ENCODE measurements at places on chromosomes 4 and X.

GRCh38 chr4:62814510-62815047, 1594.7 kb downstream of the TECRL start:
- DNase-seq: no peak

GRCh38 chr4:67035501-67035900, 509.8 kb downstream of the CENPC start:
- no peak for DNase-seq

GRCh38 chrX:56795309-56795868, 66.3 kb downstream of the NBDY start:
- no peak for DNase-seq

DNA sequence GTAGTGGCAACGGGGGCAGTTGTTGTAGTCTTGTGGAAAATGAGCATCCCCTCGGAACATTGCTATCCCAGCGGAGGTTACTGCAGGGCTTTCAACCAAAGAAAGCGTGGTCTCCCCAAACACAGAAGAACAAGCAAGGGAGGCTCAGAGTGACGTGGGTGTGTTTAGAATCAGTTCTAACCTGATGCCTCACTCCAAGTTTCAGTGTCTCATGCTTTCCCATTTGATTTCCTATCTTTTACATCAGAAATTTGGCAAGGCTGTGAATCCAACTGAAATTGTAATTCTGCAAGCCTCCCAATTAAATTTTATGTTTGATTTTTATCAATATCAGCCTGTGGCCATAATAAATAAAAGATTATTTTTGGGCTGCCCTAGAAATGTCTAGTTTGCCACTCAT, 156.1 kb upstream of the LNX1 start:
- DNase-seq: no peak

DNA sequence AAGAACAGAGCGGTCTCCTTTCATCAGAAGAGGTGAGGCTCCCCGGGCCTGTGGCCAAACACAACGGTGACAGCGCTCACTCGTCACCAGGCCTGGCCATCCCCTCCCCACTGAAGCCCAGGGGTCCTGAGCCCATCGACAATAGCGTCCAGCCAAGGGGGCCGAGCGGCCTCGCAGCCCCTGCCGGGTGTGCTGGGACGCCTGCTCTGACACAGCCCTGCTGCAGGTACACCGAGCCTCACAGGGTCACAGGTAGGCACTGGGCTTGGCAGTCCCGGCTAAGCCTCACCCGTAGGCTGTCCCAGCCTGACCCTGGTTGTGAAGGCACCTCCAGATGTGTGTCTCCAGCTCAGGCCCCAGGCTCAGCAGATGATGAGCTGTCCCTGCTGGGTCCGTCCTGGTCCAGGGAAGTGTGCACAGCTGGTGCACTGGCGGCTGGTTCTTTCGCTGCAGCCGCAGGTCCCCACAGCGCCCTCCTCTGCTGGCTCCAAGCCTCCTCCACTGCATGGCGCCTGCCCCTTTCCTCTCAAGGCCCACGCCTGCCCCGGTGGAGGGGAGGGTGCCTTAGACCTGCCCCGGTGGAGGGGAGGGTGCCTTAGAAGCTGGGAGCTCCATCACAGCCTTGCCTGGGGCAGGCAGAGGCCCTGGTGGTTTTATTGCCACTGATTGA, 21.5 kb downstream of the UVSSA start:
- peak; percentile 26 for DNase-seq

DNA sequence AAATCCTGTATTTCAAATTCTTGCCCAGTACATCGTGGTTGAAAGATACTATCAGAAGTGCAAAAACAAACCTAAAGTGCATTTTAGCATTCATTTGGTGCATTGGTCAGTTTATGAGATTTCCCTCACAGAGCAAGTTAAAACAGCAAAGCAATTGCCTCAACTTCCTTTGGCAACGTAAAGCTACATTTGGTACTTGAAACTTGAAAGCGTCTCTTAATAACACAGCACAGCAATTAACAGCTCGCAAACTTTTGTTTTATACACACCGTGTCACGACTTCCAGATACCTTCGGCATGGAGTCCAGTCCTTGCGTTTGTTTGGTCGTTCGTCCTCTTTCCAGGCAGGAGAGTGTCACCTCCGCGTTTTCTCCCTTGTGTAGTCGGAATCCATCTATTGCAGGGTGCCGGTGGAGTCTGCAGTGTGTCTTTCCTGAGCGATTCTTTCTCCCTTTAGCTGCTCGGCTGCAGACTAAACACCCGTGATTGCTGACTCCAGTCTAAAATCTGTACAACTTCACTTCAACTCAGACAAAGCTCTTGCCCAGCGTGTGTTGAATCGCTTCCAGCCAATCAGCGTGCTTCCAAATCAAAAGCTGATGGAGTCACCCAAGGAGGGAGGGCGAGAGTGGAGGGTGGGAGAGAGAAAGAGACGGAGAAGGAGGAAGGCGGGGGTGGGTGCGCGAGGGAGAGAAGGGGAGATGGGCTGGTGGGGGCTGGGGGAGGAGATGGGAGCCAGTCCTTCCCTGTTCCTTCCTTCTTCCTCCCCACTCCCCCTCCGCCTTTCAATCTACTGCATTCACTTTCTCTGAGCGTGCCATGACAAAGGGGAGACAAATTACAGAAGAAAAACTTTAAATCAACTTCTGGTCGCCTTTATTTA, at the start of gene PCDH18:
Gene PCDH18 (minus strand): TSS at position 509 of the 883 bp plus-strand sequence. CDS start 406 bp downstream, at position 103.
- no peak for DNase-seq

DNA sequence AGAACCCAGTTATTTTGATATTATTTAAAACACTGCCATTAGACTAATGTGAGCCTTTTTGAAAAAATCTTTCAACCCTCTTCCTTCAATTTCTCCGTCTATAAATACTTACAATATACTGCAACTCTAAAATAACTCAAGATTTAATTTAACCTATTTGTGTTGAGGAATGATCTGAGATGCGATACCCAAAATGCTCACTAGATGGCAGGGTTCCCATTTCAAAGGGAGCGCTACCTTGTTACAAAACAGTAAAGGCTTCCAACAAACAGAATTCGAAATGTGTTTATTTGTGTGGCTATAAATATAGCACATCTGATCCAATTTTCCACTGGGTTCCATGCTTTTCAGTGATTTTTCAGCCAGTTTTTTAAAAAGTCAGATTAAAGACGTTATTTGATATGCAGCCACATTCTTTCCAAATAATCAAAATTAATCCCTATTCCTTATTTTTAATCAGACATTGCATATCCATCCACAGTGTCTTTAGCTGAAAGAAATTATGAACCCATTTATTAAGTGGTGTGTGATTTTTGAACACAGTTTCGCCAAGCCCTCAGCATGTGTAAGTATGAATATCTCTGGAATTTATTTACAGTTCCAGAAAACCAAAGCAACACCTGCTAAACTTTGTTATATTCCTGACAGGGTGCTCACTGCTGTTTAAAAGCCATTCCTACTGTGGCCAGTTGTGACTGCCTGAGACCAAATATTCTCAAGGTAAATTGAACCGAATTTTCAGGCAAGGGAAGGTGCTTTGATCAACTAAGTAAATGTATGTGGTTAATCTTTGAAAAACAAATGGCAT, 668.0 kb upstream of the LCORL start:
- DNase-seq: peak; percentile 49

GRCh38 chrX:150446995-150447394, 83.9 kb downstream of the MAMLD1 start:
- no peak for DNase-seq

DNA sequence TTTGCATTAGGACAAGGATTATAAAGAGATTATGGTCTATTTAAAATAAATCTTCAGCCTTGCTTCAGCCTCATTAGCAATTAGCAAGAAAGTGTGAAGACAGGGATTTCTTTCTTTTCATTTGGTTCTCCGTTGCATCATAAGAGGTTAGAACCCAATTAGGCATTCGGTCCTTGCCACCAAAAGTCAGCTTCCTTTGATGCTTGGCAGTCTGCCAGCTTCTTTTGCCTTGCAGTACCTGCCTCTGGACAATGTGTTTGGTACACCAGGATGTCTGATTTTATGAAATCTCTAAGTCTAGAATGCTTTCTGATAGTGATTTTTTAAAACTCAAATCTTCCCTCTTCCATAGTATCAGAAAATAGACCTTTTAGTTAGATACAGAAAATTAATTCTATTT, 12.4 kb downstream of the SMIM20 start:
- no peak for DNase-seq

GRCh38 chr4:170990989-170991589, 822.1 kb upstream of the GALNTL6 start:
- no peak for DNase-seq

DNA sequence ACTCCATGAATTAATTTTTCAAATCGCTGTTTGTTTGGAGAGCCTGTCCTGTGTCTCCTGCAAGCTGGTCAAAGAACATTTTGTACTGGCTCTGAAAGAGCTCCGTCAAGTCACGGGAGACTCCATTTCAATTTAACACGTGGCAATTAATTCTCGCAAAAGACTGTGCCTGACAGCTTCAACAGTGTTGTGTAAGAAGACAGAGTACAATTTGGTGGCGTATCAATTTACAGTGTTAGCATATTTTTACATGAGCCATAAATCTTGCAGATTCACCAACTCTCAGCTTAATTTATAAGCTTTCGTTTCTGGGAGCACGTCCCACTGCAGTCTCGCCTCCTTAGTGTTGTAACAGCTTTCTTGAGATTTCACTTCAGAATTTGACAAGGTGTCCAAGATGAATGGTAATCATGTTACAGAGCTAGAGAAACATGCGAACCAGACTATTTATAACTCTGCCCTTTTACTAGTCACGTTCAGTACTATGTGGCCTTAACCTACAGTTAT, 70.8 kb downstream of the RWDD4 start:
- DNase-seq: no peak

DNA sequence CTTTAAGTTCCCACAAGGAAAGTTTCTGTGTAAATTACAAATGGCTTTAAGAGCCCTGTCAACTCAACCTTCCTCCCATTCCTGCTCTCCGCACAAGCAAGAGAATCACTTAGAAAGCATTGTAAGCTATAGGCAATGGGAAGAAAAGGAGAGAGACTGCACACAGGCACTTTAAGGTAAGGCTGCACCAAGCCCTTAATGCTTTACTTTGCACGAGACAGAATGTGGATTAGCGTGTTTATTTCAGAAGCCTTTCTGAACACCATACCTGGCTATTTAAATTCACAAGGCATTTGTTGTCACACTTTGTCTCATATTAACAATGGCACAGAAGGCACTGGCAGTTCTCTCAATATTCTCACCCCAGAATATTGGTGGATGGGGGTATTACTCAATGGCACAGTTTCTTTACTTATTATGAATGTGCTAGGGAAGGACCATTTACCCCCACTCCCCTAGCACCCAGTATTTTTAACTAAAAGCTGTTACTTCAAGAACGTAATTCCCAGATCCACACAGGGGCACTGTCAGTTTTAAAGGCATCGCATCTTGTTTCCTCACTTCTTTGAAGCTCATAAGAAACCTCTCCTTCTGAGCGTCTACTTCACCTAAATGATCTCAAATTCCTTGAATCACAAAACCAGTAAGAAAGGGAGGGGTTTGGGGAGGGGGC, 150.0 kb downstream of the MAML3 start:
- no peak for DNase-seq

GRCh38 chr4:166169111-166169510, 296.1 kb downstream of the TLL1 start:
- no peak for DNase-seq

- DNase-seq: no peak
Measured at GRCh38 chr4:124866301-124866700, 153.8 kb upstream of the ANKRD50 start.

DNA sequence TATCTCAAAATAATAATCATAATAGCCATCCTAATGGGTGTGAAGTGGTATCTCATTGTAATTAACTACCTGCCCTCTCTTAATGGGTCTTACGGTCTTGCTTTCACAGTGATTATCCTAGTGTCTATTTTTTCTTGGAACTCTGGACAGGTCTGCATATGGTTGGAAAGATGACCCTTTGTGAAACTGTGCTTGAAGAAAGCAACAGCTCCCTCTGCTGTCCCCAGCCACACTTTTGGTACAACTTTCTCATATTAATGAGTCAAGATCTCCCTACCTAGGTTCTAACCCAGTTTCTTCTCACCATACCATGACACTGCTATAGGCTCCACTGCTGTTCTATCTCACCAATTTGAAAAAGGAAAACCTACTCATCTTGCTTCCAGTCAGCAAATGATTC, 2.4 kb downstream of the TFDP3 start:
- DNase-seq: no peak

GRCh38 chr4:114282937-114283336, 303.5 kb upstream of the ARSJ start:
- DNase-seq: no peak

GRCh38 chr4:4507923-4508322, 33.9 kb downstream of the STX18 start:
- no peak for DNase-seq

- DNase-seq: no peak
Measured at GRCh38 chr4:163738521-163738920, 244.0 kb downstream of the TMA16 start.

DNA sequence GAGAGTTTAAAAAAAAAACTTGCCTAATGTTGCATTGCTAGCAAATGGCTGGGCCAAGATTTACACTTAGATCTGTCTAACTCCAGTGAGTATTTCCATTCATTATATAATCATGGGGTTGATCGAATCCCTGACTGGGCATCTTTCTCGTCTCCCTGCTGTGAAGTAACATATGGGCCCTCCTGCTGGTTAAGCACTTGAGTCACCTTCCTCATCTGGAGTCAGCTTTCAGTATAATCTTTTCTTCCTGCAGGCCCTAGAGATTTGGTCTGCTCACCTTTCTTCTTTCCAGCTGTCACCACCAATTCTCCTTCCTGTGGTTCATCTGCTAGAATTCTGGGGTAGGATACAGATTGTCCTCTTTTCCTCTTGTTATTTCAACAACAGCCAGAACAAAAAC, 41.6 kb downstream of the TIGD2 start:
- DNase-seq: no peak

DNA sequence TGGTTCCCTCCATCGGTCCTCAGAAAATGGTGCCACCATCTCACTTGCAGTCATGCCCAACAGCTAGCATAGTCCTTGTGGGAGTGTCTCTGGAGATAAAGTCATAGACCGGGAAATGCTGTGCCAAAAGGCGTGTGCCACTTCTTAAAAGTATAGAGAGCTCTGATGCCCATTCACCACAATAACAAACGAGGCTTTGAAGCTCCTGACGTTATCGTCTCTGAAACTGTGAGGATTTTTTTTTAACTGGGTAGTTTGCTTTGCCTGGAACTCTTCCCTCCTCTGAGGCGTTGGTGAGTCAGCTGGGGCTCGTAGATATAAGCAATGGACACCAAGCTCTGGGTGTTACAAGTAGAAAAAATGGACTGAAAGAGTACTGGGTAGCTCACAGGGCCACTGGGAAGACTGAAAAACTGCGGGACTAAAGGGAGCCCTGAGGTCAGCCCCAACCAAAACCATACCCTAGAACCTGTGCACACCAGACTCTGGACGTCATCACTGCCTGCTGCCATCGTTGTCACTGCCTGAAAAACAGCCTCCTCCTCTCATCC, 89.4 kb upstream of the TRIM2 start:
- DNase-seq: peak; percentile 72

GRCh38 chr4:154435895-154436294, 55.7 kb downstream of the DCHS2 start:
- no peak for DNase-seq

DNA sequence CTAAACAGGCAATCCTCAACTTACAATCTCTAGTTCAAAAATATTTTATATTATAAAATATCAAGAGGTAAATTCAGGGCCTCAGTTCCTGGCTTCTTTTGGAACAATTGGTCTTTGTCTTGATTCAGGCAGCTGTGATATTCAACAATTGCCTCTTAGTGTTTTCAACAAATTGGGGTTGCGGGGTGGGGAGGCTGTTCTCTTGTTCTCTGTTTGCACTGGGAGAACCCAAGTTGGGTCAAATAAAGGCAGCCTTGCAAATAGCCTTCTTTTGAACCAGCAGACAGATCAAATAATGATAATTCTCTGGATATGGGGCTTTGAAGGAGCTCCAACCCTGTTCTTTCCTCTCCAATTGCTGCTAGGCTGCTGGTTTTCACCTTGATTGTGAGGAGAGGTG, 142.5 kb downstream of the COL4A5 start:
- no peak for DNase-seq

All from activated naive CD4-positive, alpha-beta T cell treated with anti-CD3 and anti-CD28 coated beads, Interleukin-2, amount 50 U/mL, for 72 hours (primary cell).